ENCODE measurements at places on chromosomes 4 and X.

GRCh38 chr4:6206771-6207290, 6.5 kb upstream of the JAKMIP1 start:
- no peak for DNase-seq

DNA sequence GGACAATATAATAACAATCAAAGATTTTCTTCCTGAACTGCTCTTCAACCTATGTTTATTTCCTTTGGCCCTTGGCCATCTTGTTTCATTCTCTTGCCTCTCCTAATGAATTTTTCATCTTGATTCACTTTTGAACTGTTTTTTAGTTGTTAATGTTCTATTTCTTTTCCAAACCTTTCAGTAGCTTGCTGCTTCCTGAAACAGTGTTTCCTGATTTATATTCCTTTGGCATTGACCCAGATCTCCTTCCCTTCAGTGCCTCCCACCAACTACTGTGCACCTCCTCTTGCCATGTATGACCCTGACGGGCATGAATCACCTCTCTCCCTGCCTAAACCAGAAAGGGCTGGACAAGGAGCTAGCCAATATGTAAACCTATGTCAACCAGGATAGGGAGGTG, 25.6 kb upstream of the SPP1 start:
- no peak for DNase-seq

GRCh38 chrX:37420185-37420584, 71.0 kb downstream of the PRRG1 start:
- no peak for DNase-seq

- no peak for DNase-seq
Observed at GRCh38 chr4:96228463-96228862, 388.6 kb downstream of the PDHA2 start.

DNA sequence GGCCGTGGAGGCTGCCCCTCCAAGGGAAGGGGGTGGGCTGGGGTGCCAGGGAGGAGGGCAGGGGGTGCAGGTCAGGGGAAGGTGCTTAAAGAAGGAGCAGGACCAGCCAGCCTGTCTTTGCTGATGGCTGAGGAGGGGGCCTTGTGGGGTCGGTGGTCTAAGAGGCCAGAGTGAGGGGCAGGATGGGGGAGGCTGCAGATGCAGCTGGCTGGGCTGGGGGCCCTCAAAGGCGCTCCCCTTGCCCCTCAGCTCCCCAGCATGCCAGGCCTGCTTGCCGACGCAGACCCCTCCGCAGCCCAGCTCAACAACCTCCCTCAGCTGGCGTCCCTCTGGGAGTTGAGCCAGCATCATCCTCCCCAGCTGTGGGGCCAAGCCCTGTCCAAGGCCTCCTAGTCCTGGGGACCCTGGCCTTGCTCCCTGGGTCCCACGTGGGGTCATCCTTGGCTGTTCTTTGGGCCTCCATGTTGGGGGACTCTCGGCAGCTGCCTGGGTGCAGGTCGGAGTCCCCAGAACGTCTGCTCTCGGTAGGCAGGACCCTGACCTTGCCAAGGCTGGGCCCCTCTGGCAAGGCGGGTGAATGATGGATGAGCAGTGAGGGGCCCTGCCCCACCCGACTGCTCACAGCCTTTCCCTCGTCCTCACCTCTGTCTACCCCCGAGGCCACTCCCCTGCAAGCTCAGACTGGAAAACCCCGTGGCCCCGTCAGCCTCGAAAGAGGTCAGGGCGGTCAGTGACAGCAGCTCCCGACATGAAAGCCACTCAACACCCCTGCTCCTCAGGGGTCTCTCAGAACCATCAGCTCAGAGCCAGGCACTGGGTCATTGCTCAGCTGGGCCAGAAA, 119.4 kb downstream of the FAM53A start:
- no peak for DNase-seq

GRCh38 chr4:123417813-123418212, 21.2 kb downstream of the SPRY1 start:
- no peak for DNase-seq

DNA sequence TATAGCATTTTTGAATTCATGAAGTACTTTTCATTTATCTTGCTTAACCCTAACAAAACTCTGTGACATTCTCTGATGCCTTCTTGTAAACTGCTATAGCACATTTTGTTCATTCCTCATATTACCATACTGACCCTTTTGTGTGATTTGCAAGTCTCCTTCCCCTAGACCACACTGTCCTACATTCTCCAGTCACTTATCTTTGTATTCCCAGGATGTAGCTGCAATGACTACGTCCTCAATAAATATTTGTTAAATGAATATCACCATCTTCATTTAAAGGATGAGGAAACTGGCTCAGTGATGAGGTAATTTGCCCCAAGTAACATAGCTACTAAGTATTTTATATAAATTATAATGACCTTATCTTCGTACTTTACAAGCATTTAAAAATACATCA, 11.9 kb downstream of the HUWE1 start:
- no peak for DNase-seq

DNA sequence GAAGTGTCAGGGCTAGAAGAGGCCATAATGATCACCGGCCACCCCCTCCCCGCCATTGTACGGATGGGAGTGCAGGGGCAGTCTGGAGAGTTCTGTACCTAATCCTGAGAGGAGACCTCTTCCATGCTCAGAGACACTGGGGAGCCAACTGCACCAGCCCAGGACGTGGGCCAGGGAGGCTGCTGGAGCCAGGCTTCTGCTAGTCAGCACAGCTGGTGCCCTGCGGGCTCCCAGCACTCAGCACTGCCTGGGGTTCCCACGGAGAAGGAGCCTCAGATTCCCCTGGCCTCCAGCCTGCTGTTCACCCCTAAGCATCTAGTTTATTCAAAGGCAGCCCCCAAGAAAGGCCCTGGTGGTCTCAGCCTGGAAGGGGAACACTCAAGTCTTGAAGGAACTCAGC, 28.8 kb downstream of the ABLIM2 start:
- no peak for DNase-seq

GRCh38 chr4:95929448-95930064, 89.7 kb downstream of the PDHA2 start:
- no peak for DNase-seq

GRCh38 chr4:157271166-157271869, 50.8 kb downstream of the GRIA2 start:
- DNase-seq = no peak

DNA sequence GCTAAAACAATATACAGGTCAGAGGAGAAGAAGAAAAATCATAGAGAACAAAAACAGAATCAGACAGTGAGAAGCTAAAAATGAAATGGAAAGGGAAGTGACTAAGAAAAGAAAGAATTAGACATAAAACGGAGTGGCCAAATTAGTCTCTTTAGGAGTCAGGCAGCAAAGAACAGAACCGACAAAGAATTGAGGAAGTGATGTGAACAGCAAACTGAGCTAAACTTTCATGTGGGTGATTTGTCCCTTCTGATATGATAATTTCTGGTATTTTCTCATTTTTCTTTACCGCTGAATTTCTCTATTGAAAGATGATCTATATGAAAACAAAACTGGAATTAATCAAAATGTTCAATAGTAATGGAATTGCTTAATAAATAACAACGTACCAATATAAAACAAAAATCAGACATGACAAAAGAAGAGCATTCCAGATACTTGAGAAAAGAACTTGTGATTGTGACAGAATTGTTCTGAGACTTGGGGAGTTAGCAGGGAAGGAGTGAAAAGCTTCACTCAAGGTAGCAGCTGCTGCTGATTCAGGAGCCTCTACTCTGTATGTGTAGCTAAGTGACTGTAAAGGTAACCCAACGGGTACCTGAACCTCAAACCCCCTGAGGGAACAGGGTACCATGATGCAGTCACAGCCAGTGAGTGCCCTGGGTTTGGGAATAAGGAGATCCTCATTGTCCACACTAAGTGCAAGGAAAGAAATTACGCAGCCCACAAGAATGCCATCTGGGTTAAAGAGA, 8.8 kb downstream of the TAPT1 start:
- no peak for DNase-seq

- DNase-seq = no peak
Observed at GRCh38 chrX:118325453-118325852, 20.5 kb upstream of the WDR44 start.

DNA sequence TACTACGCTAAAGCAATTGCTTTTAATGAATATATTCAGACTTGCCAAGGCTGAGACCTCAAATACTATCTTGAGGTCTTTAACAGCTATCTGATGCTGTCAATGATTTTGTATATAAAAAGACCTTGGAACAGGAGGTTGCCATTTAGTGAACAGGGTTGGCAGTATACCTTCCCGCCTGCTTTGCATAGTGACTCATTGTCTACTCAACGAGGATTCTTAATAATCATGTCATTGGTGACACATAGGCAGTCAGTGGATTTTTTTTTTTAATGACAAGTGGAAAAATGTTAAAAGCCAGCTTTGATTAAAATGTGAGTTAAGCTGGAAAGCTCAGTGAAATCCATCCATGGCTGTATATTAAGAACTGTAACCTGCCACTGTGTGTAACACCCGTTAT, 164.0 kb downstream of the ASMT start:
- no peak for DNase-seq

- no peak for DNase-seq
Observed at GRCh38 chr4:120331486-120332370, 265.1 kb upstream of the MAD2L1 start.

DNA sequence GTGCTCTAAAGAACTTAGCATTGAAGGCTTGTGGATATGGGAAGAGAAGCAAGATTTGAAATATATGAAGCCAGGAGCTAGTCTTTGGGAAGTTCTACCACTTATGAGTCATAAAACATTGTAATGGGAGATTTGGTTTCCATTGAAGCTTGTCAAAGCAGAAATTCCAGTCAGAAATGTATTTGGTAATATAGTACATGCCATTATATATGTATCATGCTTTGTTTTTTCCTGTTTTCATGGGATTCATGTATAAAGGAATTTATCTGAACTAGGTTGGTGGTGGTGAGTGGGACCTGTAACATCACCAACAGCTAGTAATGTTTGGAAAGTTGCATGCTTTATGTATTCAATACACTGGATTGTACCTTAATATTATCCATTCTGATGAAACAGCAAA, 14.6 kb upstream of the DCAF8L2 start:
- no peak for DNase-seq

- no peak for DNase-seq
Observed at GRCh38 chr4:77232653-77233052, 75.6 kb downstream of the CCNG2 start.

DNA sequence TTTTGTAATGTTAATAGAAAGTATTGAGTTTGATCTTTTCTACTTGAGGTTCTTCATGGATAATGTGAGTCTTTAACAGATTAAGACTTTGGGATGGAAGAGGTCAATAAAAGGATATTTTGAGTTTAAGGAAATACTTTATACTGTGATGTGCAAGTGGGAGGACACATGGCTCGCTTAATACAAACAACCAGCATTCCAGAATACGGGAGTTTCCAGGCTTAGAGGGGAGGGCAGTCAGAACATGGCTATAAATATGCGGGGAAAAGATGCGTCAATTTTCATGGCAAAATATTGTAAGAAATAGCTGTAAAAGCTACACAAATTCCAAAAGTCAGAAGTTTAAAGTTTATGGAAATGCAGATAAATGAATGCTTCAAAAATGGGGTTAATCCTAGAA, 192.3 kb downstream of the AASDH start:
- no peak for DNase-seq

DNA sequence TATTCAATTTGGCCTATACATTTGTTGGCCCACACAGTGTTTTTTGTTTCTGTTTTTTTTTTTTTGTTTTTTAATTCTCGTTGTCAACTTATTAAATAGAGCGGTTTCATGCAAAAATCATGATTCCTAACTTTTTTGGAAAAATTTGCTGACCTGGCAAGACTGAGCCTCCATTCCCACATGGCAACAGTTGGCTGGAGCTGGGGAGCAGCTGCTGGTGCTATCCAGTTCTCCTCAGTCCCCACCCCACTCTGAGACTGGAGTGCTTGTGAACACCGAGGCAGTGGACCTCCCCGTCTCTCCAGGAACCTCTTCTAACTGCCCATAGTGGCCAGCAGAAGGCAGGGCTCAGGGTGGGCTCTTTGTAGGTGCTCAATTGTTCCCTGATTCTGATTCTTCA, 95.7 kb upstream of the OTUD4 start:
- no peak for DNase-seq

- no peak for DNase-seq
Observed at GRCh38 chrX:111868726-111869638, 7.0 kb upstream of the TRPC5OS start.

GRCh38 chr4:118260309-118260708, 92.5 kb downstream of the PRSS12 start:
- no peak for DNase-seq

- DNase-seq = no peak
Observed at GRCh38 chr4:15558561-15558960, 88.9 kb downstream of the CC2D2A start.

DNA sequence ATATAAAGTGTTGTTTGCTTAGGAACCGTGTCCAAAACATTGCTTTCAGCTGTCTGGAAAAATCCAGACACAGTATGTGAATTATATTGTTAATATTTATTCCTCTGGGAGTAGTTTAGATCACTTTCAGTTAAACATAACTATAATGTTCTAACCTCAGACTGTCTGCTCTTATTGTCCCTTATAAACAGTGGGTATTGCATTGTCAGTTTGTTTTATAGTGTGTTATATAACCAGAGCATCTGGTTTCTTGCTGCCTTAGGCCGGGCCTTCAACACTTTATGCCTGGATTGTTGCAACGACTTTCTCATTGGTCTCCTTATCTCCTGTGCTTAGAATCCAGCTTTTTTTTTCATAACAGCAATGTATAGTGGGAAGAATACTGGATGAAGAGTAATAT, 26.4 kb downstream of the ATG4A start:
- no peak for DNase-seq

GRCh38 chr4:81471588-81472280, at the start of gene RASGEF1B:
Gene RASGEF1B, minus strand, starts transcription at chr4:81471907. Its CDS starts 12,399 bp downstream, at chr4:81459508.
- peak; percentile 90 for DNase-seq

- DNase-seq = no peak
Observed at GRCh38 chrX:110046001-110046400, 43.1 kb downstream of the TMEM164 start.

DNA sequence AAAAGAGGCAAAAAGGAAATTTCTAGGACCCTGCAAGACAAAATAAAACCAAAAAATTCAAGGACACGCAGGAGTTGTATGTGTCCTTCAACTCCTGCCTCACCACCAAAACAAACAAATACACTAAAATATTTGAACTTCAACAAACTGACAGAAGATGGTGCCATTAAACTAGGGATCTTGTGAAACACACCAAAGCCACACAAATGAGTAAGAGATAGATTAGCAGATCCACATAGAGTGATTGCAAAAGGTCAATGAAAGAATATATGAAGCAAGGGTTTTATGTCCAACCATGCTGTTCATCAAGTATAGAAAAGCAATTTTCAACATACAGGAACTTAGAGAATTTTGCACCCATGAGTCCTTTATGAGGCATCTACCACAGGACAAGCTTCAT, 40.1 kb upstream of the SCML1 start:
- DNase-seq = no peak

GRCh38 chrX:10875995-10876394, 235.1 kb upstream of the HCCS start:
- no peak for DNase-seq

All from stimulated activated CD4-positive, alpha-beta T cell treated with anti-CD3 and anti-CD28 coated beads, TNF-alpha, amount 100 ng/mL, for 48 hours (primary cell).